ENCODE measurements at places on chromosomes 6 and 20.
A peak's percentile ranks its signal among the peaks of the same experiment; 100 is the strongest.

- no peak for DNase-seq
Observed at GRCh38 chr6:21922086-21922485, 328.5 kb downstream of the SOX4 start.

GRCh38 chr20:48844996-48845395 is 17.2 kb upstream of the PREX1 start:
- DNase-seq: no peak

DNA sequence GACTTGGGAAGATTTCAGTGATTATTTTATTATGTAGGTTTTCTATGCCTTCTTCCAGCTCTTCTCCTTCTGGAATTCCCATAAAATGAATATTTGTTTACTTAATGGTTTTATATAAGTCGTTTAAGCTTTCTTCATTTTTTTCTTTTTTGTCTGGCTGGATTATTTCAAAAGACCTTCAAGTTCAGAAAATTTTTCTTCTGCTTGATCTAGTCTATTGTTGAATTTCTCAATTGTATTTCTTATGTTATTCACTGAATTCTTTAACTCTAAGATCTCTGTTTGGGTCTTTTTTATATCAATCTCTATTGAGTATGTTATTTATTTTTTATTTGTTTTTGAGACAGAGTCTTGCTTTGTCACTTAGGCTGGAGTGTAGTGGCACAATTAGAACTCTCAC is 117.4 kb downstream of the CEP57L1 start:
- no peak for DNase-seq

DNA sequence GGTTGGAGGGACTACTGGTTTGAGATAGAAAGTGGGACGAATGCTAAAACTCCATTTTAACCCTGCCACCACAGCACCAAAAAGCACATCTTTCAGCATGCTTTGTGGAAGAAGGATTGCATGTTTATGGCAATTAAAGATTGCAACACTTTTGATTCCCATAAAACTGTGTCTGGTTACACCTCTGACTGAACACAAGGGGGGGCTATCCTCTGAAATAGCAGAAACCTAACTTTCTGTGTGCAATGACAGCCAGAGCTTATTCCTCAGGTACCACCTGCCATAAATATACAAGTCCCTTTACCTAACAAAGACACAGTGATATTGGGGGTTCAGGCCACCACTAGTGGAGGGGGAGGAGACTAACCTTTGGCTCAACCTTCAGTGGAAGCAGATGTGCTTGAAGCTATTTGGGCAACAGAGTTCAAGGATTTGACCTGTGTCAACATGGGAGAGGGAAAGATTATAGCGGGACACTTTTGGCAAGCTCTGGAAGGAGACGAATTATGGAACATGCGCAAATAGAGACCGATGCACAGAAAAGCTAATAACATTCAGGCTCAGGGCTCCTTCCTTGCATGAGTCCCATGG is 9.6 kb upstream of the PLG start:
- no peak for DNase-seq

- DNase-seq: no peak
Observed at GRCh38 chr6:121498481-121499276, 63.2 kb downstream of the GJA1 start.

DNA sequence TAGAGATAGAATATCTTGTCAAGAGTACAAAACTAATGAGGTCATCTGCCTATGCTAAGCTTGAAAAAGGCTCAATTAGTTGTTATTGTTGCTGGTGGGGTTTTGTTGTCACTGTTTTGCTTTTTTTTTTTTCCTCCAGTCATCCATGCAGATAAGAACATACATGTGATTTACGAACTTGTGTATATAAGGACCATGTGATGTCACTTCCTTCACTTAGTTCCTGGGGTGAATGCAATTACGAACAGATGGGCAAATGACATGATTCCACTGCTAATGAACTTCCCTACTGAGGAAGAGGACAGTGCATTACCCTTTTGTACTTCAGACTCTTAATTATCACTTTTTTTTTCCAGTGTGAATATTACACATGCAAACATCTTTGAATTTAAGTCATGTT is 1175.3 kb upstream of the GJE1 start:
- DNase-seq: no peak

- peak; percentile 8 for DNase-seq
Observed at GRCh38 chr6:37168163-37168758, 1.7 kb upstream of the PIM1 start.

DNA sequence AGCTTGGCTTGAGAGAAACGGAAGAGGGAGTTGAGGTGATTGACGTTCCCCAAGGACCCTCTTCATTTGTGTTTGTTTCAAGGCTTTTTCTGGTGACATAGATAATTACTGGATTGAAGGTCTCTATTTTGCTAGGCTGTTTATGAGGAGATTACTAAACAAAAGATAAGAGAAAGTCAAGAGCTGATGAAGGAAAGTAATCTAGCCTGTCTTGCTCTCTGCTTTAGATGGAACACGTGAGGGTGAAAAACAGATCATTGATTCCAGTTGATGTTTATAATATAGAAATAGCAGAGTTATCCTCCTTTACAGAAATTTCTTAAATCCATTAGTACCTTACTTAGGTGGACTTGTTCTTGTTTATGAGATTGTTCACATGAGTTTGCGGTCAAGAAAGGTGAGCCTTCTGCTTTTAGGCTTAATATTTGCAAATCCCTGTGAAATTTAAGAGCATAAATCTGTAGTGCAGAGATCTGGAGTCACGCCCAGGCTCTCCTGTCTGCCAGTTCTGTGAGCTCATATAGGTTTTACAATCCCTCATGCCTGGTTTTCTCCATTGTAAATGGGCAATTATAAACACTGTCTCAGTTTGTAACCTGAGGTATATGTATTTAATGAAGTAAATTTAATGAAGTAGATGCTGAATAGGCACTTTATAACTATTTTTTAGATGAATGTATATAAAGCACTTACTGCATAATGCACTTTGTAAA is 272.8 kb downstream of the NKAIN2 start:
- peak; percentile 20 for DNase-seq

DNA sequence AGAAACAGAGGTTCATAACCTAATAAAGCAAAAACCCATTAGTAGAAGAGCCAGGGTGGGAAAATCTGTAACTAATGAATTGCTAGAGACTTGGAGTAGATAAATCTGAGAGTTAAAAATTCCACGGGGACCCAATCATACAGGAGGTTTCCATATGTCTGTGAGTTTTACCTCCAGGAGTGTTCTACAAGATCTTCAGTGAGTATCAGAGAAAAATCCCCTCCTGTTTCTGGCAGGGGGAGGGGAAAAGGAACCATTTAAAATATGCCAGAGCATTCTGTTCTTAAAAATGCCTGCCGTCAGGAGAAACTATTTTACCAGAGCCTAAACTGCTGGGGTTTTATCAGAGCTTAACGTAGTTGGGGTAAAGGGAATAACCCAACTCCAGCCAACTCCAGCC is 54.0 kb upstream of the PLN start:
- no peak for DNase-seq

- DNase-seq: no peak
Observed at GRCh38 chr6:35521235-35521634, 8.5 kb upstream of the TULP1 start.

DNA sequence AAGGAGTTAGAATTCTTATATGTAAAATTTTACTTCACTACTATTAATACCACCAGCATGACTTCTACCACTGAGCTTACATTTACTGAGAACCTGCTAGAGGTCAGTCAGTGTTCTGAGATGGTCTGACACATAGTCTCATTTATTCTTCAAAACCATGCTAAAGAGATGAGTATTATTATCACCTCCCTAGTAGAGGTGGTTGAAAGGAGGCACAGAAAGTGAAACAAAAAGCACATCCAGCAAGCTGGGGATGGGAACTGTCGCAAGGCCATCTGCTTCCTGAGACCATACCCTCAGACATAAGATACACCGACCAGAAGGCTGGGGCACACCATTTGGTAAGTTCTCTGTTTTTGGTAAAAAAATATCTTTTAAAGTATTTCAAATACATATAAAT is 137.7 kb downstream of the INSM1 start:
- no peak for DNase-seq

GRCh38 chr6:156782691-156783320 is 5.6 kb downstream of the ARID1B start:
- DNase-seq: peak; percentile 19

GRCh38 chr20:25490656-25491445 is 83.4 kb downstream of the GINS1 start:
- no peak for DNase-seq

DNA sequence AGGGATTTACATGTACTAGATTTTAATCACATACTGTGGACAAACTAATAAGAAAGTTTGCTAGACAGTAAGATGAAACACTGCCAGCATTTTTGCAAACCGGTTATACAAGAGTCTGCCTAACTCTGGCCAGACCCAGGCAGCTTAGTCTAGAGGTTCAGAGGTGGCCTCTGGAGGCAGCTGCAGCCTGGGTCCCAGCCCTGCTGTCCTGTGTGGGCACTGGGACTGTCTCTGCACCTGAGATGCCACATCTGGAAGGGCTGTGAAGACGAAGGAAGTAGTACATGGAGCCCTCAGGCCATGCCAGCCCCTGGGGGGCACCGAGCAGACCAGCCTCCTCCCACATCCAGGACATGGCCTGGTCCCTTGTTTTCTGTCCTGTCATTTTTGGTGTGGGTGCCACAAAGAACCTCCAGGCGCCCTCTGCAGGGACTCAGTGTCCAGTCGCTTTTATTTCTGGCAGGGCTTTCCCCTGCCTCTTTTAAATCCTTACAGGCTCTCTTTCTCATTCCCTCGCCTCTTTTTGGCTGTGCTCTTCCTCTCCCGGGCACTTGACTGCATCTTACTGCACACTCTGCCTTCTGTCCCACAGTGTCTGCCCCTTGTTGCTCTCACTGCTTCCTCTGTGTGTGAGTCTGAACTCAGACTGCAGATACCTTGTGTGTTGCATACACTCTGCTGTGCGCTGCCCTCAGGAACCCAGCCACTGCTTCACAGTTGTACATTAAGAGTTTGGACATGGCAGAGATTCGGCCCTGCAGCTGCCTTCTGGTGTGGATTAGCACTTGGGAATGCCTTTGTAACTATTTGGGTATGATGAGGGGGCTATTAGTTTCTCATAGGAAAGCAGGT is 216.7 kb downstream of the ZDHHC14 start:
- peak; percentile 23 for DNase-seq

DNA sequence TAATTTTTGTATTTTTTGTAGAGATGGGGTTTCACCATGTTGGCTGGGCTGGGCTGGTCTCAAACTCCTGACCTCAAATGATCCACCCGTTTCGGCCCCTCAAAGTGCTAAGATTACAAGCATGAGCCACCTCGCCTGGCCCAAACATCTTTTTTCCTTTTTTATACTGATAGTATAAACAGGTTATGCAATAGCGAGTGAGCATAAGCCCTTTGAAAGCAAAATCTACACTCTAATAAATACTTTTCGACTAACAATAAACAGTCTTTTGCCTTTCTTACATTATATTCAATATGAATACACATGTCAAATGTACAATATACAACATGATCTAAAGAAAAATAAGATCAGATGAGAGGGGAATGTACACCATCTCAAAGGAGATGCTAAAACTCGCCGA is 38.7 kb downstream of the KIF13A start:
- no peak for DNase-seq

DNA sequence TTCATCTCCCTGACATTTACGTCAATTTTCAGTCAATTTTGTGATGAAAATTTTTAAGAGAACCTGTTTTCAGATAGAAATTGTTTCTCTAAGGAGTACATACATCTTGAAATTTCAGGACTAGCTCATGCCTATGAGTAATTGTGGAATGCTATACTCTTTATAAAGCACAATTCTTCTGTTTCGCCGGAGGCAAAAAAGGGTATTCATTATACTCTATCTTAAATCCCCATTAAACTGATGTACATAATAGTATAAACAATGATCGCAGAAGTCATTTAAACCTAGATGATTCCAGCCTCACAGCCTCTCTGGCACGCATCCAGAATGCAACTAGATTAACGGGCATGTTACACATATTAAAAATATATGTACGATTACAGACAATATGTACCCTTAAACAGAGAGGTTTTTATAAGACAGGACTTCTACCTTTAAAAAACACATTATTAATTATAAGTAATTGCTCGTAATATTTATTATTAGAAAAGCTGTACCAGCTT is 62.6 kb downstream of the NRSN1 start:
- no peak for DNase-seq
